WERI-Rb-1 (cell line): ENCODE measurements at places on chromosomes 12 and 14.

GRCh38 chr14:100443603-100444002 lies 120.5 kb downstream of the SLC25A47 start:
- no peak for DNase-seq

DNA sequence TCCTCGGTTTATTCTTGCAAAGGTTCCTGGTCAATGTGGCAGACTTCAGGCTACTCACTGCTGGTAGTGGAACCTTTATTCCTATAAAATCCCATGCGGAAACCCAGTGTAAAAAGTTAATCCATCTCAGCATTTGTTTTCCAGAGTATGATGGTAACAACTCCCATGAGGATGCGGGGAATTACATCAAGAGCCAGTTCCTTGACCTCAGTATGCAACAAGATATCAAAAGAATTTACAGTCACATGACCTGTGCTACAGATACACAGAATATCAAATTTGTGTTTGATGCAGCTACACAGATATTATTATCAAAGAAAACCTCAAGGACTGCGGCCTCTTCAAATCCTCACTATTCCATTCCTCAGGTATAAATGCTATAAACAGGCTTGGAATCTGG lies 19.3 kb downstream of the CPM start:
- no peak for DNase-seq

GRCh38 chr14:104009297-104009696 lies 67.0 kb upstream of the RD3L start:
- DNase-seq, result no peak

GRCh38 chr14:74297986-74298385 lies 4.7 kb downstream of the ABCD4 start:
- DNase-seq, result no peak

DNA sequence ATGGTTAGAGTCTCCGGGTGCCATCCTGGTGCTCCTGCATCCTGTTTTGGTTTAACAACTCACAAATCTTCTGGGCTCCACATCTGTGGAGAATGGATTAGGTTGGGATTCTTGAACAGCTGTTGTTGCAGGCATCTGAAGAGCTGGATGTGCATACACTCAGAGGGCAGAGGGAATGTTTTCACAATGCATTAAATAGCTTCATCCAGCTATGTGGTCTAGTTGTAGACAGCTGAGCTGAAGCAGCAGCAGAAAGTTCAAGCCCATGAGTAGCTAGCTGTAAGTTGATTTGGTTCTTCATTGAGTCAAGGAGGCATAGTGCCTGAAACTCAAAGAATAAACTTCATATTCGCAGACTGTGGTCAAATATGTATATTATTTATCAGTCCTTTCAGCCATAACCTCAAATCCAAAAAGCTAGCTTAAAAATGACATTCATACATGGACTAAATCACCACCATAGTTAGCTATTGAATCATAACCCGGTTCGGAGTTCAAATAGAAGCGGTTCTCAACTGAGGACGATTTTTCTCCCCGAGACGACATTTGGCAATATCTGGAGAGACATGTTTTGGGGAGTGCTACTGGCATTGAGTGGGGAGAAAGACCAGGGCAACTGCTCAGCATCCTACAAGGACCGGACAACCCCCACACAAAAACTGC lies 858 bp upstream of the ANKRD13A start:
- no peak for DNase-seq

DNA sequence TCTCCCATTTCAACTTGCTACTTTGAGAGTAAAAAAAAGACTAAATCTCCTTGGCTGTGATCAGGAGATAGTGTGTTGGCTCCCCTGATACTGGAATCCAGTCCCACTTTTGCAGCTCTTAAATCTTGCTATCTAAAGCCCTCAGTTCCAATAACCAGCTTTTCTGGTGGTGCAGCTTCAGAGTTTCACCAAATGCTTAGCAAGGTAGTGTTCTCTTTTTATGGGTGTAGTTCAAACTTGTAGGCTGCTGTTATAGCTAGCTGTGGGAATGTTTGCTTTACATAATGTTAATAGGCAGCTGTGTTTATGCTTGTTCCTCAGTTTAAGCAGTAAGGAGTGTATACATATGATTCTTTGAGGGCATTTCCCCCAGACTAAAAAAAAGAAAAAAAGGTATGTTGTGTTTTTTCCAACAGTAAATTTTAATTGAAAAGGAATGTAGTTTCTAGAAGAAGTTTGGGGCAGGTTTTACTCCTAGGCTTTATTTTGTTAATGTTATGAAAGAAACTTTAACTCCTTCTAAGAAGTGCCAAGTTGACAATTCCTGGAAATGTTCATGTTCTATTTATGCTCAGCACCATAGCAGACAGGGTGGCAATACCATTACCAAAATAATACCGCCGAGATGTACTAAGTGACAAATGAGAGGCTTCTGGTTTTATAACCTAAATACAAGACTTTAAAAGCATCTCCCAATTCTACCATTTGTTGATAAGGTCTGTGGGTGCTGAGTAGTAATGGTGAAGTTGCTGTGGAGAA lies 12.1 kb downstream of the CRADD start:
- no peak for DNase-seq
